ENCODE measurements at places on chromosomes 16 and 17.

GRCh38 chr17:69357701-69358100 is 30.8 kb upstream of the ABCA5 start:
- no peak for DNase-seq
- no peak overlapping the region for H3K27ac ChIP-seq
- H3K36me3 ChIP-seq = no peaks in the 10 kb centered on the region
- no peaks in the 10 kb centered on the region for H3K4me1 ChIP-seq
- H3K27me3 ChIP-seq = no peaks in the 10 kb centered on the region

GRCh38 chr17:8798846-8799569 is at the start of gene MFSD6L:
MFSD6L (minus strand) TSS chr17:8799365; CDS start chr17:8799120, 245 bp downstream.
- peaks cover 5% of the 10 kb centered on the region for H3K4me1 ChIP-seq
- H3K27me3 ChIP-seq = no peaks in the 10 kb centered on the region
- DNase-seq = no peak

GRCh38 chr17:38870259-38871165 is 654 bp downstream of the LASP1 start:
- peak overlapping the region; percentile 96 for H3K4me3 ChIP-seq
- peak; percentile 83 for DNase-seq
- H3K4me1 ChIP-seq = peaks cover 42% of the 10 kb centered on the region
- peak overlapping the region; percentile 99 for H3K27ac ChIP-seq
- H3K27me3 ChIP-seq = no peaks in the 10 kb centered on the region
- no peaks in the 10 kb centered on the region for H3K36me3 ChIP-seq

DNA sequence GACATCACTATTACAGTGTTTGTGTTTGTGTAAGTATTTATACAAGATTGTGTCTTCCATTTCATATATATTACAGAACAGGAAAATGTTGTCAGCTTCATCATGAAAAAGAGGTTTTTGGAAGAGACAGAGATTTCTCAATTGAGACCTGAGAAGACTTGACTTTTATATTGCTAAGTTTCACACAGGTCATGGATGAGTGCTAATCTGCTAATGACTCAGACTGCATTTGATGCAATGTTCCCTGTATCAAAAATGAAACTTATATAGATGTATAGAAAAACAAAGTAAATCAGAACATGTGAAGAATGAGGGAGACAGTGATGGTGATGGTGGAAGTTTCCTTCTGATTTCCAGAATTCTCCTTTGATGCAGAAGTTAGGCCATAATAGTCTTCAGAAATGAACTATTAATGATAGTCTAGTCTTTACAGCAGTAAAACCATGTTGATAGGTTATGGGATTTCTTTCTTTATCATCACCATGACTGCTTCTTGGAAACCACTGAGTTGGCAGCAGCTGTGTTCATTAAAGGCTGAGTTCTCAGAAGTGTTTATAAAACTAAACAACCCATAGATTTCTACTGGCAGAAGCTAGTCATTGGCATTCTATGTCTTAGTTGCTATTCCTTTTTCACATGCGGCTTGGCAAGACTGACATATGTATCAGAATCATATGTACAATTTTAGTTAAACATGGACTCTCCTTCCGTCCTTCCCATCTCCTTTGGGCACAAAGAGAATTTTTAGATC is 56.1 kb downstream of the PCTP start:
- no peaks in the 10 kb centered on the region for H3K4me1 ChIP-seq
- H3K4me3 ChIP-seq = no peak overlapping the region
- H3K27me3 ChIP-seq = no peaks in the 10 kb centered on the region
- H3K36me3 ChIP-seq = no peaks in the 10 kb centered on the region
- DNase-seq = no peak
- H3K27ac ChIP-seq = no peak overlapping the region
